Left lung (tissue), 14 donors: ENCODE measurements at places on chromosomes 1 and 21. TPM values are rescaled to one million over a fixed set of nuclear protein-coding genes. Genes with fewer than 3 reads are reported as not detected.

DNA sequence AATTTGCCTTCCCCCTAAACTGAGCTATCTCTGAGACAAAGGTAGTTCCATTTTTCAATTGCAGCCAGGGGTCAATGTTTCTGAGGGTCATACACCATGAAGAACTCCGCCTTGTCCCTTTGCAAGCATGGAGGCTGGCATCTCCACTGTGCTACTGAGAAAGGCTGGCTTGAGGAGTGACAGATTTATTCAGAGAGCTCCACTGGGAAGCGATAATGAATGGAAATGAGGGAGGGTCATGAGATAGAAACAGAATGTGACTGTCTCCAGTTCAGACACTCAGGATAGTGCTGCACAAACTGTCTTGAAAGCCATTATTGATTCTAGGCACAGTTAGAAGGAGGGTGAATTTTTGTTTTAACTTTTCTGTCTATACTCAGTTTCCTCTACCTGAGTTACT is 197.5 kb downstream of the ZNF326 start:
- no peak overlapping the region for H3K4me3 ChIP-seq
- no peaks in the 10 kb centered on the region for H3K4me1 ChIP-seq

DNA sequence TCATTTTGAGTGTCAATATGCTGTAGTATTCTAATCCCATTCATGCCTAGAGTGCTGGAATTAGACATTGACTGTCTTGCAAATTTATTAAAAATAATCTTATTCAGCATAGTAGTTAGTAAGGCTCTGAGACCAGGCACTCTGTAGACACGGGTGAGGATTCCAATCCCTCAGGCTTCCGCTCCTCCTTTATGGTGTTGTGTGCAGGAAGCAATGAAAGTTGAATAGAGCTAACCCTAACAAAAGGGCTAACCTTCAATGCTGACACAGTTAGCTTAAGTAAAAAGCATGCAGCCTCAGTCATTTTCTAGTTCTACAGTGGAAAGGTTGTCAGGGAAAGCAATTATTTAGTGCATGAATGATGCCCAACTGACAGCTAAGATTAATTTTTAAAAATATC is 199.6 kb upstream of the SGIP1 start:
- no peaks in the 10 kb centered on the region for H3K27me3 ChIP-seq
- no peak for DNase-seq
- no peaks in the 10 kb centered on the region for H3K36me3 ChIP-seq
- peaks cover 24% of the 10 kb centered on the region for H3K4me1 ChIP-seq
- peak overlapping the region; percentile 88 for H3K27ac ChIP-seq
- H3K4me3 ChIP-seq = peak overlapping the region; percentile 58

- no peak overlapping the region for H3K27ac ChIP-seq
- no peaks in the 10 kb centered on the region for H3K36me3 ChIP-seq
- H3K27me3 ChIP-seq = no peaks in the 10 kb centered on the region
- no peak for DNase-seq
Measured at GRCh38 chr1:232695621-232696385, 65.9 kb upstream of the SIPA1L2 start.

Gene RIPPLY3
- 2.0 TPM for polyA plus RNA-seq

- H3K4me1 ChIP-seq = no peaks in the 10 kb centered on the region
- DNase-seq = no peak
- no peak overlapping the region for H3K4me3 ChIP-seq
- H3K36me3 ChIP-seq = no peaks in the 10 kb centered on the region
Measured at GRCh38 chr1:230772457-230773395, 25.5 kb downstream of the CAPN9 start.

GRCh38 chr1:91655912-91656449 is 155.3 kb downstream of the CDC7 start:
- H3K4me1 ChIP-seq = no peaks in the 10 kb centered on the region
- H3K27ac ChIP-seq = no peak overlapping the region
